Activated CD4-positive, alpha-beta T cell treated with anti-CD3 and anti-CD28 coated beads, Interleukin-2, amount 50 U/mL, for 1 hour (primary cell): ENCODE measurements at places on chromosomes 2 and 18.

DNA sequence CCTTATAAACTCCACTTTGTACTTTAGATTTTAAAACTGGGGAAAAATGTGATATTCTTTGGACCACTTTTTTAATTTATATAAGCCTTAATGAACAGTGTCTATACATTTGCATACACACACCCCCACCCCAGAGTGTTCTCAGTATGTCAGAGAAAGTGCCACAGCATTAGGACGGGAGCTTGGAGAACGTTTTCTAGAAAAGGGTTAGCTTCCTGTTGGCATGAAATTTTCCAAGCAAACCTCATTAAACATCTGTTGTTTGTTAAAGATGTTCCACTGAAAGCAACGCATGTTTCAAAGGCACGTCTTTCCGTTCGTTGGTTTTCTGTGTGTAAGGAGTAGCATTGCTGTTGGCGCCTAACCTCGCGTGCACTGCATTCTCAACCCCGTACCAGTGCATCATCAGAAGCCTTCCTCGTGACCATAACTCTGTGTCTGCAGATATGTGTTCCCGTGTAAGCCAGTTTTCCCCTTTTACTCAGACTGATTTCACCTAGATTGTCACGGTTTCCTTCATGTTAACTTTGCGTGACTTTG is 228.5 kb downstream of the ALPK2 start:
- no peak for DNase-seq

- no peak for DNase-seq
Measured at GRCh38 chr2:100643467-100643866, 80.7 kb downstream of the PDCL3 start.

DNA sequence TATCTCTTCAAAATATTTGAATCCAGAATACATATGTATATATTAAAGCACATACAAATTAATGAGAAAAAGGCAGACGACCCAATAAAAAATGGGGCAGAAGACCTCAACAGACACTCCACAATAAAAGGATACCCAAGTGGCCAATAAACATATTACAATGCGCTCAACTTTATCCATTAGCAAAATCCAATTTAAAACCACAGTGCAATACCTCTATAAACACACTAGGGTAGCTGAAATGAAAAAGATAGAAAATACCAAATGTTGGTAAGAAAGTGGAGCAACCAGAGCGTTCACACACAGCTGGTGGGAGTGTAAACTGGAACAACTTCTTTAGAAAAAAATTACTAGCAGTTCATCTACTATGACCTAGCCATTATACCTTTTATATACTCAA is 75.3 kb downstream of the CCDC148 start:
- DNase-seq = no peak

GRCh38 chr18:22268641-22269128 is 99.3 kb downstream of the GATA6 start:
- DNase-seq = no peak

- DNase-seq = no peak
Measured at GRCh38 chr2:14364471-14364870, 268.0 kb upstream of the LRATD1 start.

GRCh38 chr2:130156624-130157004 is 11.7 kb upstream of the CCDC74B start:
- no peak for DNase-seq

DNA sequence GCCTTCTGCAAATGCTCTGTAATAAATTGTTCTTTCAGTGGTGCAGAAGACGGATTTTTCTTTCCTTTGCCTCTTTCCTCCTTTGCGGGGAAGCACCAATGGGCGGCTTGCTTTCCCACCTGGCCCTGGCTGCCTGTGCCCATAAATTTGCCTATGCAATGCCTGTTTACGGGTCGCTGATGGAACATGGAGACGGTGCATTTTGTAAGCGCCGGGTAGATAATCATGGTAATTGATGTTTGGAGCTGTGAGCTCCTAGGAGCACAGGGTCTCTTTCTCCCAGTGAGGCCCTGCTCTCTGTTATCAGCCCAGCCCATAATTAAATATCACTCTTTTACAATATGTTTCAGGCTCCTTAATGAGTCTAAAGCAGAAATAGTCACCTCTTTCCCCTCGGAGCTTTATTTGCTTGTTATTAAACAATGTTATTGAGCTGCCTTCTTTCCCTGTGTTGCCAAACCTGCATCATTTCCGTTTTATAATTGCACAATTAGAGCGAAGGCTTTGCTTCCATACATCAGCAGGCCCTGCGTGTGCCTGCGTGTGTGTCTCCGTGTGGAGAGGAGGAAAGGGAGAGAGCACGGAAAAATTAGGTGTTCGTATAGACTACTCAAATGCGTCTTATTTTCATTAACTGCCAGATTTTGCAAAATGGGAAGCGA is 437.4 kb upstream of the POU3F3 start:
- no peak for DNase-seq

DNA sequence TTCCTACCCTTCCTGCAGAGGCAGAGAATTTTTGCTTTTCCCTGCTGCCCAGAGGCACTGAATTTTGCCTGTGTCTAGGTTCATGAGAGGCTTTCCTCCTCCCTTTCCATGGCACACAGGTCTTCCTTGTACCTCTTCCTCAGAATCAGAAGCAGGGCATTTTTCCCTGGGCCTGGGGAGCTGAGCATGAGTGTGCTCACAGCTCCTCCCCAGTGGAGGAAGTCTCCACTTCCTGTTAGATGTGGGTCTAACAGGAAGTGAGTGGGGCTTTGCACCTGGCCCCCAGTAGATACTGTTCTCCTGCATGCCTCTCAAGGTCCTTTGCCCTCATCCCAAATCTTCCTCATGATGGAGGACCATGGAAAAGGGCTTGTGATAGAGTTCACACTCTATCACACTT is 297.2 kb upstream of the FIGN start:
- DNase-seq = no peak
